Pancreas (tissue), 10 donors: ENCODE measurements at places on chromosomes 13 and 19.

DNA sequence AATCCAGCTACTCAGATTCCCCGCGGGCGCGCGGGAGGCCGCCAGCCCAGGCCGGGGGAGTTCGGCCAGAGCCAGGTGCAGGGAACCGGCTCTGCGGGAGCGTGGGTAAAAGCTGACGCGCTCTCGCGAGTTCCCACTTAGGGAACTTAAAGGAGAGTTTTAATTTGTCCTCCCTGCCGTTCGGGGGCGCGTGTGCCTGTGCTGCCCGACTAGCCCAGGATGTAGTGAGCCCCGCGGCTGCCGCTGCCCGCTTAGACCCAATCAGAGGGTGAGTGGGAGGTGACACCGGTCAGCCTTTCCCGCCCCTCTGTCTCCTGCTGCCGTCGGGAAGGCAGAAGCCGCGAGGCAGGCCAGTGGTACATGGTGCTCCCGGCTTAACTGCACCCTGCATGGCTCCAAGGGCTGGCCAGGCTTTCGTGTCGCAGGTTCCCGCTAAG lies 36.0 kb upstream of the NEK3 start:
- peaks cover 8% of the 10 kb centered on the region for H3K4me1 ChIP-seq
- no peak overlapping the region for H3K27ac ChIP-seq
- DNase-seq, result peak; percentile 82
- H3K4me3 ChIP-seq, result peak overlapping the region; percentile 77
- H3K27me3 ChIP-seq, result no peaks in the 10 kb centered on the region
- no peaks in the 10 kb centered on the region for H3K36me3 ChIP-seq

- peaks cover 24% of the 10 kb centered on the region for H3K27me3 ChIP-seq
- peak overlapping the region; percentile 31 for H3K4me3 ChIP-seq
- peak; percentile 40 for DNase-seq
- H3K27ac ChIP-seq, result no peak overlapping the region
- no peaks in the 10 kb centered on the region for H3K4me1 ChIP-seq
- H3K36me3 ChIP-seq, result no peaks in the 10 kb centered on the region
Observed at GRCh38 chr13:107867701-107868661, 347.4 kb downstream of the LIG4 start.

DNA sequence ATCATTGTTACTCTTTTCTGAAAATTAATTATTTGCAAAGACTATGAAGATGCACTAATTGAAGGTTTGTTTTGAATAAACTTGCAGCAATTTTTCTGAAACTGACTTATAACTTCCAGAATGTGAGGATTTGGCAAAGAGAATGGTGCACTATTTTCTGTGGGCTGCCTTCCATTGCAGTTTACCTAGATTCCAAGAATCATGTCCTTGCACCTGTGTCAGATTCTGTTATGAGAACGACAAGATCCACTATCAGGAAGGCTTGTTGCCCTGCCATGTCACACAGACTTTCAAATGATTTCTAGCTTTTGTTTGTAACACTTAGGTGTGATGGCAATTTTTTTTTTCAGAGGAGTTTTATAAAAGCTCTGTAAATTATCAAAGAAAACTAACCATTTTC lies 5.6 kb upstream of the SLAIN1 start:
- H3K27me3 ChIP-seq, result no peaks in the 10 kb centered on the region
- DNase-seq, result no peak
- H3K36me3 ChIP-seq, result no peaks in the 10 kb centered on the region

DNA sequence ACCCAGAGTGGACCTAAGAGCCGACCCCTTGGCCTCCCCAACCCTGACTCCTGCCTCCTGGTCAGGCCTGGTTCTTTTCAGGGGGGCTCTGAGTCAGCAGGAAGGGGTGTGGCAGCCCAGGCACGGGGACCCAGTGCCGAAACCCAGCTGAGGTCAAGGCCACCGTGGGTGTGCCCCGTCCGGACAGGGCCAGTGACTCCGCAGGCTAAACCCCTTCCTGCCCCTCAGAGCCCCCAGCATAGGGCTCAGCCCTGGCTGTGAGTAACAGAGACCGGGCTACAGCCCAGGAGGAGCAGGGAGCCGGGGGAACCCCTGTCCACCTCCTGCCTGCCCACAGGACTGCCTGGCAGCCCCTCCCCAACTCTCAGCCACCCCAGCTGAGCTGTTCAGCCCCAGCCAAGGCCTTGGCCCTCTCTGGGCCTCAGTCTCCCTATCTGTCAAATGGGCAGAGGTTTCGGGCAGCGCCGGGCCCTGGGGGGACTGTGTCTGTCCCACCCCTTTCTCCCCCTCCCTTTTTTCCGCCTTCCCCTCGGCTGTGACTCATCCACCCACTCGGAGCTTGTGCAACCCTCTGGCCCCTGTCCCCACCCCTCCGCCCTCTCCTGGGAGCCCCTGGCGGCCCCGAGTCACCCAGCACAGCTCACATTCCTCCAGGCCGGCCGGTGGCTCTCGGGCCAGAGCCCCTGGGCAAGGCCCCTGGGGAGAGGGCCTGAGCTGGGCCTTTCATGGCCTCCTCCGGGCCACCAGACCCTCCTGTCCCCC lies 8.6 kb downstream of the ZBTB7A start:
- H3K27me3 ChIP-seq, result no peaks in the 10 kb centered on the region
- H3K4me3 ChIP-seq, result no peak overlapping the region
- peak; percentile 75 for DNase-seq
- H3K4me1 ChIP-seq, result peaks cover 39% of the 10 kb centered on the region
- H3K27ac ChIP-seq, result peak overlapping the region; percentile 88

DNA sequence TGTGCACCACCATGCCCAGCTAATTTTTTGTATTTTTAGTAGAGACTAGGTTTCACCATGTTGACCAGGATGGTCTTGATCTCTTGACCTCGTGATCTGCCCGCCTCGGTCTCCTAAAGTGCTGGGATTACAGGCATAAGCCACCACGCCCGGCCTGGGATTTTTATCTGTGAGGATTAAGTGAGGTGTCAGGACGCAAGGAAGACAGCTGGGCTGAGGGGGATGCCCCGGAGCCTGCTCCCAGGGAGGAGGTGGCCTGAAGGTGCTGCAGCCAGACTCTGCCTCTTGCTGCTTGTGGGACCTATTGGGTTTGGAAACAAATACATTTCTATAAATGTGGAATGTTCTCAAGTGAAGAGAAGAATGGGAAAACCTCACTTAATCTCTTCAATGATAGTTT lies 131.6 kb downstream of the OLFM4 start:
- no peaks in the 10 kb centered on the region for H3K36me3 ChIP-seq
- H3K27ac ChIP-seq, result no peak overlapping the region
- no peak for DNase-seq

- DNase-seq, result no peak
- no peaks in the 10 kb centered on the region for H3K4me1 ChIP-seq
- no peaks in the 10 kb centered on the region for H3K27me3 ChIP-seq
- H3K27ac ChIP-seq, result no peak overlapping the region
Observed at GRCh38 chr19:46460981-46461380, 10.4 kb downstream of the PNMA8A start.

GRCh38 chr13:41774605-41775218 lies 186.2 kb downstream of the VWA8 start:
- H3K4me1 ChIP-seq, result no peaks in the 10 kb centered on the region
- no peak for DNase-seq
- H3K27me3 ChIP-seq, result no peaks in the 10 kb centered on the region
- no peak overlapping the region for H3K27ac ChIP-seq
- peaks cover 4% of the 10 kb centered on the region for H3K36me3 ChIP-seq

GRCh38 chr13:80196756-80197155 lies 144.2 kb downstream of the SPRY2 start:
- H3K27ac ChIP-seq, result no peak overlapping the region
- no peaks in the 10 kb centered on the region for H3K4me1 ChIP-seq
- DNase-seq, result no peak
- no peak overlapping the region for H3K4me3 ChIP-seq
- no peaks in the 10 kb centered on the region for H3K27me3 ChIP-seq
- H3K36me3 ChIP-seq, result no peaks in the 10 kb centered on the region

DNA sequence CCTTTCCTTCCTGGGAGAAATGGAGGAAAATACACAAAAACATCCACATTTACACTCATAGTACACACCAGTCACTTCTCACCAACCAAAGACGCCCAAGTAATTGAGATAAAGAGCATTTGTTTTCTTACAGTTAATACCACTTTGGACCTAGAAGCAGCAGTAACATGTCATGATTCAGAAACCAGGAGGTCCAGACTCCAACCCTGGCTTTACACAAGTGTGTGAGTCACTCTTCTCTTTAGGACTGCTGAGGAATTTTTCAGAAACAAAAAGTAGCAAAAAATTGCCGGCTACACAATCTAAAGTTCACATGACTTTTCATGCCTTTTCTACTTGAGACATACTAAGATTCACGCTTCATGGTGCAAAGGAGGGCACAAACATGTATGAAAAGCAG lies 42.1 kb downstream of the TUBGCP3 start:
- H3K27ac ChIP-seq, result no peak overlapping the region
- no peaks in the 10 kb centered on the region for H3K27me3 ChIP-seq
- no peak overlapping the region for H3K4me3 ChIP-seq
- H3K36me3 ChIP-seq, result no peaks in the 10 kb centered on the region

DNA sequence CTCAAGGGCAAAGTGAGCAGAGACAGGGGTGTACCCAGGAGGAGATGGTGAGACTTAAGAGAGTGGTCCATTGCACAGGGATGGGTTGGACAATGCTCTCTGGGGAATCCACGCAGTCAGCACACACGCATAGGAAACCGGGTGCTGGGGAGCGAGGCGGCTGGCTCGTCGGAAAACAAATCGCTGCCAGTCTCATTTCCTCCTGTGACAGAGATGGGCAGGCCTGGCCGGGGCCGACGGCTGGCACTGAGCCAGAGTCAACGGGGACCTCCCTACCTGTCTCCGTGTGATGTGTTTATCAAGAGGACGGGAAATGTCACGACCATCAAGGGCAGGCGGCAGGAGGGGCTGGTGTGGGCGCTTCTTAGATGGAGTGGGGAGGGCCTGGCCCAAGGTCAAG lies 27.3 kb downstream of the PTPRS start:
- H3K4me1 ChIP-seq, result no peaks in the 10 kb centered on the region
- DNase-seq, result no peak
- no peak overlapping the region for H3K4me3 ChIP-seq
- H3K27me3 ChIP-seq, result no peaks in the 10 kb centered on the region
- H3K36me3 ChIP-seq, result no peaks in the 10 kb centered on the region

GRCh38 chr19:30047432-30047831 lies 105.4 kb downstream of the URI1 start:
- no peaks in the 10 kb centered on the region for H3K4me1 ChIP-seq
- no peak for DNase-seq
- no peaks in the 10 kb centered on the region for H3K36me3 ChIP-seq
- H3K27me3 ChIP-seq, result no peaks in the 10 kb centered on the region
- H3K27ac ChIP-seq, result no peak overlapping the region

GRCh38 chr19:8360196-8360595 lies 3.8 kb upstream of the ANGPTL4 start:
- DNase-seq, result no peak
- H3K27me3 ChIP-seq, result no peaks in the 10 kb centered on the region
- no peaks in the 10 kb centered on the region for H3K36me3 ChIP-seq
- H3K4me3 ChIP-seq, result no peak overlapping the region
- peaks cover 18% of the 10 kb centered on the region for H3K4me1 ChIP-seq
- no peak overlapping the region for H3K27ac ChIP-seq
